Tibial nerve (tissue), 4 donors: ENCODE measurements at places on chromosomes 5 and 9. TPM values are rescaled to one million over a fixed set of nuclear protein-coding genes. Genes with fewer than 3 reads are reported as not detected.
A peak's percentile ranks its signal among the peaks of the same experiment; 100 is the strongest.

Gene DMAC1
- total RNA-seq = 18.0 TPM

Gene IL13
- 0.98 TPM for total RNA-seq

Gene MCTP1
- 50.4 TPM for total RNA-seq

GRCh38 chr5:80759866-80760577 lies 105.2 kb upstream of the DHFR start:
- no peak for DNase-seq

DNA sequence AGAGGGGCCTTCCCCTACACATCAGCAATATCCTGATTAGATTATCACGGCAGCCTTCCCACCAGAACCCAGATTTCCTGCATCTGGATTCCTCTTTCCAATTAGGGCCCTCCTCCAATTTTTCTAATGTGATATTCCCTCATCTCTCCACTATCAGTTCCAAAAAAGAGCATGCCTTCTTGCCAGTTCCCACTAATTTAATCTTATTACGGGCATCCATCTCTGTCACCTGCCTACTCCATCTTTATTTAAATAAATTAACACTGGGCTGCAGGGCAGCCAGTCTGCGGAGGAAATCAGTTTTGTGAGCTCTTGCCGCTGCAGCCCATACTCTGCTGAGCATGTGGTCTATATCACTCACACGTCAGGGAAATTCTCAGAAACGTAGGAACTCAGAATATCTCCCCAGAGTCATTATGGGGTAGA lies 16.6 kb upstream of the FBP2 start:
- no peak for DNase-seq

Gene PTPN3
- 1.6 TPM for total RNA-seq

- DNase-seq = no peak
Measured at GRCh38 chr9:120299785-120300184, 280.2 kb downstream of the CDK5RAP2 start.

- no peak for DNase-seq
Measured at GRCh38 chr9:96152550-96152949, 149.4 kb downstream of the HSD17B3 start.

- no peak for DNase-seq
Measured at GRCh38 chr5:59489551-59489950, 404.0 kb downstream of the PDE4D start.

- no peak for DNase-seq
Measured at GRCh38 chr9:99391937-99392594, 170.0 kb downstream of the SEC61B start.

- no peak for DNase-seq
Measured at GRCh38 chr5:36007366-36007765, 16.2 kb upstream of the UGT3A1 start.

Gene N4BP3
- 1.3 TPM for total RNA-seq

GRCh38 chr5:101404531-101404930 lies 501.4 kb upstream of the ST8SIA4 start:
- no peak for DNase-seq

DNA sequence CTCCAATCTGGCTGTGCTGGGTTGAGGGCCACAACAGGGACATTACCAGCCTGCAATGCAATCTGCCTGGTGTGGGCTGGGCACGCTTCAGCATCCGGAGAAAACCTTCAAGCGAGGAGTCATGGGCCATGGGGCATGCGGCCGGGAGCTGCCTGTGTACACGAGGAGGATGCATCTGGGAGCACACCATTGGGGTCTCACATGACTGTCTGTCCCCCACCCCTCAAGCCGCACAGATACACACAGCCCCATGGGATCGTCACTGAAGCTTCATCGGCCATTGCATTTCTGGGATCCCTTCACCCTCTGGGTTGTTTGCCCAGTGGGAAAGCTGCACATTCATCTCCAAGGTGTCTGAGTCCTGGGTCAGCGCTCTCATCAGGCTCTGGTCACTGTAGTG lies 9.9 kb downstream of the LCN1 start:
- no peak for DNase-seq

GRCh38 chr5:159051421-159052282 lies 48.1 kb downstream of the EBF1 start:
- DNase-seq = no peak

Gene CSF1R
- 57.9 TPM for total RNA-seq

- DNase-seq = no peak
Measured at GRCh38 chr5:107570181-107570580, 100.6 kb downstream of the EFNA5 start.

GRCh38 chr5:74978345-74978744 lies 74.0 kb downstream of the GCNT4 start:
- DNase-seq = no peak

DNA sequence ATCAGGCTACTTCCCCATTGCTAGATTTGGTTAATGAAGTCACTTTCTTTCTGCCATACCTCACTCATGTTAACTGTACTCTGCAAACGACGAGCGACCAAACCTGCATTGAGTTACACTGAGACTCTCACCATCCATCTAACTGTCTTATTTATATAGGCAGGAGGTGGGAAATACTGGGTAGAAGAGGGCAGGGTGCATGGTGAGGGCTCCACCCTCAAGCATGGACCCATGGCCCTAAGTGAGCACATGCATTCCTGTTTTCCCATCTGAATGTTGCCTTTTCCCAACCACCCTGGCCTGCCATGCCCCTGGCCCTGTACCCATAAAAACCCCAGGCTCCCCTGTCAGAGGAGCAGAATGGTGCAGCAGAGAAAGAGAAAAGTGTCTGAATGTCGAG lies 52.7 kb upstream of the IL6ST start:
- DNase-seq = no peak

DNA sequence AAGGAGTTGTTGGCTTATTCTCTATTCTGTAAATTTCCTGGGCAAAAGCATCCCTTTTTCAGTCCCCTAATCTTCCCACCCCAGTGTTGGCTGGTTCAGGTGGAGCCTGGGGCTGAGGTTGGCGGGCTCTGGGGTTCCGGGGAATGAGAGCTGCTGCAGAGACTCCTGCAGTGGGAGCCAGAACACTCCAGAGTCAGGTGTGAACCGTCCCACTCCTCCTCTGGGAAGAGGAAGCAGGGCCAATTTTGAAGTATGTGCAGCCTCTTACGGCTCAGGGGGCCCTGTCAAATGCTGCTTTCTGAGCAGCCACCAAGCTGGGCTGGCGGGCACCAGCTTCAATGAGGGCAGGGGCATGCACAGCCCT lies 42.8 kb downstream of the JADE2 start:
- DNase-seq = no peak

DNA sequence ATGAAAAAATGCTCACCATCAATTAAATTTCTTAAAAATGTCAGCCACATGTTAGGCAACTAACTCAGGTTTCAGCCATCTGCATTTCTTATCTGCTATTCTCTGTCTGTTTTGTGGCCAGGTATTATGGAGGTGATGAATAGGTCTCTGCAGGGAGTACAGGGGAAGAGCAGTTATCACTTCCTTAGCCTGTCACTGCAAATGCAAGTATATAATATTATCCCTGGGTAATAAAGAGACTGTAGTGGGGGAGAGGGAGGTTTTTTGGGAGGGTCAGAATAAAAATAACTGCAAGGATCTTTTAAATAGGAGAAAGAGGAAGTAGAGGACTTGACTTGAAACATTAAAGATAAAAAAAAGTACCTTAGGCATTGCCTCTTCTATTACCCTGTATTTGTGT lies 49.6 kb upstream of the PTGER4 start:
- DNase-seq = no peak

Gene HACD4
- 4.2 TPM for total RNA-seq

- no peak for DNase-seq
Measured at GRCh38 chr5:134174841-134175839, 1.6 kb downstream of the SKP1 start.

DNA sequence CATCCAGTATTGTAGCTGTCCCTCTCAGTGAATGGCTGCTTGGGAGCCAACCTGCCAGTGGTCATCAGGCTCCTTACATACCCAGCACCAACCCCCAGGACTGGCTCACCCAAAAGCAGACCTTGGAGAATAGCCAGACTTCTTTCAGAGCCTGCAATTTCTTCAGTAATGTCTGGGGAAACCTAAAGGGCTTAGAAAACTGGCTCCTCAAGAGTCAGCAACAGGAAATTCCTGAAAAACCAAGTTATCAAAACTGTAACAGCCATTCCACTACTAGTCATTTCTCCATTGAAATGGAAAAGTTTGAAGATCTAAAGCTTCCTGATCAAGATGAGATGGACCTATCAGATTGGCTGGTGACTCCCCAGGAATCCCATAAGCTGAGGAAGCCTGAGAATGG lies 12.3 kb upstream of the STING1 start:
- no peak for DNase-seq

Gene SLC34A3
- not detected for total RNA-seq

DNA sequence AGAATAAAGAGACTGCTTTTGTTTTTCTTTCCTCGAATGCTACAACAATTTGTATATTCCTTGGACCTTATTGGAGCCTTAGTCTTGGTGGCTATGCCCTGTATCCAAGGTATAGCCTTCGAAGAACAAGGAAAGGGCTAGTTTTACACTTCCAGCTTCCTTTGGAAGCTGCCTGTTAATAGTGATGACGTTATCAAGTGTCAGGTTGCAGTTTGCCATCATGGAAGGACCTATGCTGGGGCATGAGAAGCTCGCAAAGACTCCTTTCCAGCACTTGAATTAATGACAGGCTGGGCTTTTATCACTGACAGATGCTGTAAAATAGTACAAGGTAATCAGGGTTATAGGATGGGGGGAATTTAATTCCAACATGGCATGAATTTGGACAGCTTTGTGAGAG lies 157.9 kb downstream of the KDM4C start:
- DNase-seq = no peak

GRCh38 chr5:90529939-90530677 lies 724 bp upstream of the LYSMD3 start:
- peak; percentile 59 for DNase-seq

DNA sequence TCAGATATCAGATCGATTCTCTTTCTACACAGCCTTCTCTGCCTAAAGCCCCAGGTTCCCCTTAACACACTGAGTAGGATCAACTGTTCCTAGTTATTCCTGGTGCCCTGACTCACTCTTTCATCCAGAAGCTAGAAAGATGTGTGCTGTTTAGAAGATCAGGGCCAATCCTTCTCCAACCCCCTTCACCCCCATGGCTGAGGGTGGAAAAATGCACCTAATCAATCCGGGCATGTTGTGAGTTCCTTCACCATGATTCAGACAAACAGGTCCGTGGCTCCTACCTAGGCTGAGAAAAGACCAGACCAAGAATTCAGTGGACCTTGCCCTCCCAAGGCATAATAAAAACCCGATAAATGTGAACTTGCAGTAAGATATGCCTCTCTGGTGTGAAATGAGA lies 85.4 kb upstream of the EQTN start:
- DNase-seq = no peak

DNA sequence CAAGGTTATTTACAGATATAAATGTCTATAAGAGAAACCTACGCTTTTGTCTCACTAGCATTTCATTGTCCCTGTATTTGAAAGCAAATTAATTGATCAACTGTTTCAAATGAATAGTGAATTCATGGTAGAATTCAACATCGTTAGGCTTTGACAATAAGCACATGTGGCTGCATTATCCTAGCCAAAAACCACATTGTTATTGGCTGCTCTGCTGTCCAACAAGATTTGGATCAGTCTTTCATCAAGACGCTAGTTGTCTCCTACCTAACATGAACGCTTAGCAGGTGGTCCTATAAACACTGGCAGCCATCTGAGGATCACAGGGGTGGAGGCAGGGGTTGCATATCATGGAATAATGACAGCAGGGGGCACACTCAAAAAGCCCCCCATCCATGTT lies 455.0 kb downstream of the CTNND2 start:
- DNase-seq = no peak

DNA sequence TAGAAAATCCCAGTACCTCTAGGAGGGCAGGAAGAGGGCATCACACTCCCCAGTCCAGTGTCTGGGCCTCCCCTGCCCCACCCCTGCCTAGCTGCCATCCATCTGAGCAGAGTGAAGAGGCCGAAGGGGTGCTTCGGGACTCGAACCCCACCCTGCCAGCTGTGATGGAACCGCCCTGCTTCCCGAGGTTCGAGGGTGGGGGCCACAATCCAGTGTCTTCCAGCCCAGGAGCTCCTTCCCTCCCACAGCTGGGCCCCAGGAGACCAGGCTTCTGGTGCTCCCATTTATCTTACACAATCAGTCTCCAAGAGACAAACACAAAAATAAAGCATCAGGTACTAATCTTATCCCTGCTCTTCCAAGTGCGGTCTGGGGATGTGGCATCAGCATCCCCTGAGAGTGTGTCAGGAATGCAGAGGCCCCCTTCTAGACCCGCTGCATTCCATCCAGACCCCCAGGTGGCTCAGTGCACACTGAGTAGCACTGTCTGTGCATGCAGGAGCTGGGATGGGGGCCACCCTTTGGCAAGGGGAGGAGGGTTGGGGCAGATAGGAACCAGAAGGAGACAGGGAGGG lies 122.8 kb upstream of the TBC1D2 start:
- DNase-seq = no peak

DNA sequence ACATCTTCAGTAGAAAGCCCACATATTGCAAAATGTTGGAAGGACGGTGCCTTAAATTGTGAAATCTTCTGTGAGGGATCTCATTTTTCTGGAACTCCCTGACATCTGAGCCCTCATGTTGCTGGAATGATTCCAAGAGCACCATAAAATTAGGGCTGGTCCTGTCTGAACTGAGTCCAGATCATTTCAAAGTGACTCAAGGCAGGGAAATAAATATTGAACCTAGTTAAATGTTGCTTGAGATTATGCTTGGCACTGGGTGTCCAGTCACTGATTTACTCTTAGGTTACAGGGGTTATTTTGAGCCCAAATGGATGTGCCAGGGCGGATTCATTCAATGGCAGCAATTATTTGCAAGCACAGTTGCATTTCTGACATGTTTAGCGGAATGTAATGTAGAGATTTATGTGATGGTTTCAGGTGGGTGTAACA lies 437.0 kb downstream of the PIK3R1 start:
- DNase-seq = no peak

Gene PTGES
- 25.3 TPM for total RNA-seq

Gene PCDHGA6
- total RNA-seq = 8.4 TPM

Gene PDE6A
- not detected for total RNA-seq

DNA sequence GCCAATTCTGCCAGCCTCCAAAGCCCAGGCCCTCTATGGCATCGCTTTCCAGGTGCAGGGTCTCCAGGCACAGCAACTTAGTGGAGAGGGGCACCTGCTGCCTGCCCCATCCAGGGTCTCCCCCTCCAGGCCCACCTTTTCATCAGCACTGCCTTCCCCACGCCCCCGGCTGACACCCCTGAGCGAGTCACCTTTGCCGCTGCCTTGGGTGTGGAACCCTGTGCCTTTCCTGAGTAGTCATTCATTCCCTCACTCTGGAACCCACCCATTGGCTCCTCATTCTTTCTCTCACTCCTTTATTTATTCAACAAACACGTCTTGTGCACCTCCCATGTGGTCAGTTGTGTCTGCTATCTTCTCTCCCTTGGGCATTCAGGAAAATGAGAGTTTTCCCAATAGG lies 14.5 kb upstream of the RPL26L1 start:
- no peak for DNase-seq

DNA sequence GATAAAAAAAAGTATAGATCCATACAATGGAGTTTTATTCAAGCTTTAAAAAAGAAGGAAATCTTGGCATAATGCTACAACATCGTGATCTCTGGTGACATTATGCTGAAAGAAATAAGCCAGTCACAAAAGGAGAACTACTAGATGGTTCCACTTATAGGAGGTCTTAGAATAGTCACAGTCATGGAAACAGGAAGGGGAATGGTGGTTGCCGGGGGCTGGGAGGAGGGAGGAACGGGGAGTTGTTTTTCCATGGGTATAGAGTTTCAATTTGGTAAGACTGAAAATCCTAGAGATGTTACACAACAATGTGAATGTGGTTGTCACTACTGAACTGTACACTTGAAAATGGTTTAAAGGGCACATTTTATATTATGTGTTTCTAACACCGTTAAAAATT lies 94.5 kb downstream of the CFAP90 start:
- no peak for DNase-seq
